Heart right ventricle (tissue), 16 donors: ENCODE measurements at places on chromosomes 7 and 10. TPM values are rescaled to one million over a fixed set of nuclear protein-coding genes. Genes with fewer than 3 reads are reported as not detected.

Gene AEBP1
- 21.3 TPM for total RNA-seq

DNA sequence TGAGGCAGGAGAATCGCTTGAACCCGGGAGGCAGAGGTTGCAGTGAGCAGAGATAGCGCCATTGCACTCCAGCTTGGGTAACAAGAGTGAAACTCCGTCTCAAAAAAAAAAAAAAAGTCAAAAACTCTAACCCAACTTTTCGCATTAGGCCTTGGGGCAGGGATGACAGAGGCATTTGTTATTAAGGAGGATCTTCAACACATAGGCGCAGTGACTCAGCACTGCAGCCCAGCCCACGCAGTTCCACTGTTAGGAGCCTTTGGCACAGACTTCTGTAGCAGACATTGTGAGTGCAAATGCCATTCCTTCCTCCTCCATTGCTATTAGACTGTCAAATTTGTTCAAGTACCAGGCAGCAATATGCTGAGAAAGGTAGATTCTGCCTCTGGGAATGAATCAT, 43.1 kb upstream of the KLHL7 start:
- H3K4me3 ChIP-seq: no peak overlapping the region
- no peak for DNase-seq
- H3K27ac ChIP-seq: no peak overlapping the region

- no peak overlapping the region for H3K27ac ChIP-seq
- H3K27me3 ChIP-seq: no peaks in the 10 kb centered on the region
- H3K4me1 ChIP-seq: no peaks in the 10 kb centered on the region
- no peaks in the 10 kb centered on the region for H3K36me3 ChIP-seq
- H3K4me3 ChIP-seq: no peak overlapping the region
Measured at GRCh38 chr7:107023522-107024151, 20.9 kb upstream of the PRKAR2B start.

DNA sequence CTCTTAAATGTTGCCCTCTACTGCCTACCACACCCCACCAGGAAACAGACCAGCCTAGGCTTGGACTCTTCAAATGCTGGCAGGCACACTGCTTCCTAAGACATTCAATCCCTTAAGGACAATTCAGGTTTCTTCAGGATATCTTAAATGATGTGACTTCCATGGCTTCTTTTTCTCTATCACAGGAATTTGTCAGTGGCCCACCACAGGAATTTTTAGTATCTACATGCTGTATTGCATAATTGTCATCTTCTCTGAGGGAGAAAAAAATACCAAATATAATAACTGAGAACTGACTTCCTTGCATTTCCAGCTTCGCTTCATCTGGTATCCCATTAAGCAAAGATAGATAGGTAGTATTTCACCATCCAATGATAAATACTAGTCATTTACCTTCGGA, 129.3 kb downstream of the WNT2 start:
- no peak overlapping the region for H3K4me3 ChIP-seq
- H3K4me1 ChIP-seq: peaks cover under 1% of the 10 kb centered on the region
- no peaks in the 10 kb centered on the region for H3K27me3 ChIP-seq
- H3K27ac ChIP-seq: no peak overlapping the region

DNA sequence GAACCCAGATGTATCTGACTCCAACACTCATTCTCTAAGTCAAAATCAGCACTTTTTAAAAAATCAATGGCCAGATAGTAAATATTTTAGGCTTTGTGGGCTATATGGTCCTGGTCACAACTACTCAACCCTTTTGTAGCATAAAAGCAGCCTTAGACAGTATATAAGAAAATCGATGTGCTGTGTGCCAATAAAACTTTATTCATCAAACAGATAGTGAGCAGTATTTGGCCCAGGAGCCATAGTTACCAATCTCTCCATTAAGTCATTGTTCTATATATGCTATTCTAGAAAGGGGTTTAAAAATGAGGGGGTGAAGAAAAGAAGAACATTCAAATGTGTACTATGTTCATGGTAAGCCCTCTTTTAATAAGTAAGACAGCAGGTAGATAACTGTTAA, 18.5 kb upstream of the GPAM start:
- no peak overlapping the region for H3K27ac ChIP-seq
- no peak for DNase-seq
- no peak overlapping the region for H3K4me3 ChIP-seq
- H3K4me1 ChIP-seq: no peaks in the 10 kb centered on the region
- no peaks in the 10 kb centered on the region for H3K27me3 ChIP-seq

Gene MEIG1
- total RNA-seq: not detected

GRCh38 chr7:149670288-149670687, 103.1 kb downstream of the ZNF467 start:
- no peaks in the 10 kb centered on the region for H3K27me3 ChIP-seq
- no peak overlapping the region for H3K27ac ChIP-seq
- peaks cover 11% of the 10 kb centered on the region for H3K4me1 ChIP-seq
- H3K36me3 ChIP-seq: no peaks in the 10 kb centered on the region
- DNase-seq: no peak
- H3K4me3 ChIP-seq: no peak overlapping the region

- no peak overlapping the region for H3K27ac ChIP-seq
- no peak overlapping the region for H3K4me3 ChIP-seq
- no peaks in the 10 kb centered on the region for H3K36me3 ChIP-seq
- no peak for DNase-seq
Measured at GRCh38 chr7:22627136-22627535, 99.9 kb upstream of the IL6 start.

Gene MRPS33
- total RNA-seq: 137 TPM

Gene PROSER2
- 0.67 TPM for total RNA-seq
